NAMALWA (cell line): ENCODE measurements at places on chromosomes 12 and 14.

DNA sequence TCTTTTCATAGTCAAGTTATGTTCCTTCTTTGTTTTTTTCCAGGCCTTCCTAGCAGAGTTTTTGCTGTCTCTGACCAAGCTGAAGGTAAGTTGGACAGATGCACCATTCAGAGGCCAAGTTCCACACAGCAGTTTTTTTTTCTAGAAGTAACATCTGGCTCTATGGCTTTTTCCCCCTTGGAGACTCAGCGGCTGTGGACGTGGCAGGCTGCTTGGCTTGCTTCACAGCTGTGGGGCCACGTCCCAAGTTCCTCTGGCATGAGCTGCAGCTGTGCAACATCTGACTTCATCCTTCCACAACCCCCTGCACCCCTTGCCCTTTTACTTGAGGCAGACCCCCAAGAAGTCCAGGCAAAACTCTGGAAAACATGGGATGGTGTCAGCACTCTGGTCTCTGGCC, 24.2 kb upstream of the RHOJ start:
- DNase-seq, result no peak

- no peak for DNase-seq
Measured at GRCh38 chr14:99755629-99756603, 37.3 kb upstream of the EML1 start.

DNA sequence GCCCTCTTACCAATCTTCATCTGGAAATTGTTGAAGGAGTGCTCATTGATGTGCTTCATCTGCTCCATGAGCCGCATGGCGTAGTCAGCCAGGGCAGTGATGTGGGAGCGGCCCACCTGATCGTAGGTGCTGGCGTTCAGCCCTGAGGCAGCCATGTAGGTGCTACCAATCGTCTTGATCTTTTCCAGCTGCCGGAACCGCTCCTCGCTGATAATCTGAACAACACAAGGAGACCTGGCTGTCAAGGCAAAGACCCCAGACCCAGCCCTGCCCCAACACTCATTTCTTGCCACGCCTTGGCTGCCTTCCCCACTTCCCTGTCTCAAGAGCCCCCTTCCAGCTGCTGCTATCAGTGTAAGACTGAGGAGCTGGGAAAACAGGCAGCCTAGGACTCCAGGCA, 18.1 kb downstream of the ADCY6 start:
- no peak for DNase-seq

DNA sequence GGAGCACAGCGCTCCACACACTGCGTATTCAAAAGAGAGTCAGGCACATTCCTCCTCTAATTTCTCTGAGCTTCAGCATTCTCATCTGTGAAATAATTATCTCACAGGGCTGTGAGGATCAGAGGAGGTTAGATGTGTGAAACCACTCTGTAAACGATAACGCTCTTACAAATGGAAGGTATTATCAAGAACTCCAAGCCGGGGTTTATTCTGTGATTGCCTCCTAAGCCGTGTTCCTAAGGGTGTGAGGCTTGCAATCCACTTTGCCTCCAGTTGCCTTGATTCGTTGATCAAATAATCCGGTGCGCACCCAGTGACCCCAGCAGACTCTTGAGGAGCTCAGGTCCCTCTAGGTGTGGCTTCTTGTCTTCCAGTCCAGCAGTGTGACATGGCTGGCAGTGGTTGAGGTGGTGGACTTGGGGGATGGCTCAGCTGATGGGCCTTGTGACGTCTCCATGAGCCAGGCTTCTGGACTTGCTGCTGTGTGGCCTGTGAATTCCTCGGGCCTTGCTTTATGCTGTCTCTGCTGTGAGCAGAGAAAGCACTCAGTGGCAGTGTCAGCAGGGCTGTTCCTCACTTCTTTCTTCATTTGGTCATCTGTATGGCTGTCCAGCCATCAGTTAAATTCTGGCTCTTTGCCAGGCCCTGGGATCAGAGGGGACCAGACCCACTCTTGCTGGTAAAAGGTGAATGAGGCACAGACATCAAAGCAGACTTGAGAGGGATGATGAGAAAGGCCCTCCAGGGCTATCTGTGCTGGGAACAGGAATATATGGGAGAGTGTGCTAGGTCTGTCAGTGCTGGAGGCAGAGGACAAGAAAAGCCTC, 71.0 kb downstream of the SLC25A47 start:
- DNase-seq, result no peak

DNA sequence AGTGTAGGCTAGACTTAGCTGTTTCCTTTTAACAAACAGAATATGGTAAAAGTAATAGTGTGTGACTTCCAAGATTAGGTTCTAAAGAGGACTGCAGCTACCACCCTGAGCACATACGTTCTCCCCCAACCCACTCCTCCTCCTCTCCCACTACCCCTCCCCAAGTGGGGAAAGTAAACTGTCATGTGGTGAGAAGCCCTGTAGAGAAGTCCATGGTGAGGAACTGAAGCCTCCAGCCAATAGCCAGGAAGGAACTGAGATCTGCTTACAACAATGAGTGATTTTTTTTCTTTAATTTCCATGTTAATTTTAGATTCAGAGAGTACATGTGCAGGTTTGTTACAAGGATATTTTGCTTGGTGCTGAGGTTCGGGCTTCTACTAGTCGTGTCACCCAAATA, 57.0 kb upstream of the EGLN3 start:
- no peak for DNase-seq

- no peak for DNase-seq
Measured at GRCh38 chr12:74449872-74450271, 87.8 kb upstream of the ATXN7L3B start.
